ENCODE measurements at places on chromosomes 12 and 14. TPM values are rescaled to one million over a fixed set of nuclear protein-coding genes. Genes with fewer than 3 reads are reported as not detected.

DNA sequence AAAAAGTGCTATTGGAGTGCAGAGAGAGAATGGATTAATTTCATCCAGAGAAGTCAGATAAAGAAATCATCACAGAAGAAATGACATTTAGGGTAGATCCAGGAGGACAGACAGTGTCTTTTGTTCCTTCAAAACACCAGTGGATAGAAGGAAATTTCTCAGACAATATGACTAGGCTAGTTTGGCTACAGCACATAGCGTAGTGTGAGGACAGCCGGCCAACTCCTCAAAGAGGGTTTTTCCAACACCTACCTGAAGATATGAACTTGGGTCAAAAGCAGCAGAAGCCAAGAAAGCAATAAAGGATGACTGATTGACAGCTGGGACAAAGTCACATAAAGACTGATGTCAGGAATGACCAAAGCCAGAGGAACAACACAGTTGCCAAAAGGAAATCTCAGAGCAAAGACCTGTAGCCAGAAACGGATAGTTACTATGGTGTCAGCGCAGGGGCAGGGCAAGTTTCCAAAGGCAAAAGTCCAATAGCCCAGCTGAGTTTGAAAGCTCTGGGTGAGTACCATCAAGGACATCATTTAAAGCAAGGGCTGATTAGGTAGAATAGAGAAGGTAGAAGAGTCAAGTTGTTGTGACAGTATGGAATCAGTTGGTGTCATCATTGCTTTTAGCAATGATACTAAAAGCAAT lies 58.7 kb upstream of the PDE3A start:
- no peak for DNase-seq

Gene PLBD1
- total RNA-seq = 6.6 TPM

Gene HOXC12
- not detected for total RNA-seq

DNA sequence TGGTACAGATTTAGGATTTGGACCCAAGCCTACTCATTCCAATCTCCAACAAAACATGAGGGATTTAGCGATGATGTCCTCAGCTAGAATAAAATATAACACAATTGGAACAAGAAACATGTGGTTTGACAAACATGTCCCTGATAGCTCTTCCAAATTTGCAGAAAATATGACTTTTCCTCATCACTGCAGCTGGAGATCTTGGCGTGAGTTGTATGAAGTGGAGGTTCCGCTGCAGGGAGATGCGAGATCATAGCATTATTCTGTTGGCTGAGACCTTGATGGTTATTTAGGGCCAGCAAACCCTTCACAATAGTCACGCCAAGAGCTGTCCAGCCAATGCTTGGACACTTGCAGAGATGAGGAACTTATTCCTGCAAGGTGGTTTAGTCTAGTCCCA lies 413.4 kb upstream of the TBX3 start:
- DNase-seq = no peak

DNA sequence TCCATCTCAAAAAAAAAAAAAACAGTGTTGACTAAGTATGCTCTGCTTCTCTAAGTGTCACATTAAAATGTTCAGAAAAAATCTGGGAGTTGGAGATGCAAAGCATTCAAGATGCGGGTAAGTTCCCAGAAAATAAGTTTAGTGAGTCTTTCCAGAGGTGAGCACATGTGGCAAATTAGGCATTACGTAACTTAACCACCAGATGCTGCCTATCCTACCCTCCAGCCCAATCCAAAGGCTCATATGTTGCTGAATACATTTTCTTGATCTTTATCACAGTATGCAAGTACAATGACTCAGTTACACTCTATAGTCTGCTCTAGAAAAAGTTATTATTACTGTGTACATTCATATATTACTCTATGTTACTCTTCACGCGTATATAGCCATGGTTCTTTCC lies 3.6 kb downstream of the SLC2A14 start:
- DNase-seq = no peak

Gene RND1
- total RNA-seq = 9.9 TPM
